ENCODE measurements at places on chromosomes 6 and 20. TPM values are rescaled to one million over a fixed set of nuclear protein-coding genes. Genes with fewer than 3 reads are reported as not detected.

GRCh38 chr6:2480267-2480966, 235.0 kb upstream of the GMDS start:
- H3K4me1 ChIP-seq, result no peaks in the 10 kb centered on the region
- no peaks in the 10 kb centered on the region for H3K27me3 ChIP-seq
- no peak overlapping the region for H3K27ac ChIP-seq
- no peak for DNase-seq

DNA sequence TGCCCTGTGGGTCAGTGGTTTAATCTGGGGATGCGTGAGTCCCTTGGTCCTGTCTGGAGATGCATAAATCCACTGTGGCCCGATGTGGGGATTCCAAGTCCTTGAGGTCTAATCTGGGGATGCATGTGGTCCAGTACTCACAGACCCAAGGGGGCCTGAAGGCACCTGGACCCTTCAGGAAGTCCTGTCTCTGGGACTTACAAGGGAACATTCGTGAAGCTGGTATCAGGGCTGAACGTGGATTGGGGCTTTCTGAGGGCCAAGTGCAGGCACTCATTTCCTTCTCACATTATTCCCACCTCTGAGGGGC, 25.2 kb upstream of the GTSF1L start:
- H3K27ac ChIP-seq, result no peak overlapping the region
- no peaks in the 10 kb centered on the region for H3K4me1 ChIP-seq
- no peak for DNase-seq
- no peaks in the 10 kb centered on the region for H3K36me3 ChIP-seq
- no peak overlapping the region for H3K4me3 ChIP-seq

GRCh38 chr20:47740862-47741184, 44.5 kb downstream of the SULF2 start:
- H3K27me3 ChIP-seq, result no peaks in the 10 kb centered on the region
- no peaks in the 10 kb centered on the region for H3K36me3 ChIP-seq
- DNase-seq, result no peak
- no peaks in the 10 kb centered on the region for H3K4me1 ChIP-seq
- no peak overlapping the region for H3K4me3 ChIP-seq
- no peak overlapping the region for H3K27ac ChIP-seq

GRCh38 chr6:131740161-131740560, 29.3 kb upstream of the CTAGE9 start:
- no peak for DNase-seq
- H3K27me3 ChIP-seq, result no peaks in the 10 kb centered on the region
- H3K27ac ChIP-seq, result no peak overlapping the region
- H3K4me1 ChIP-seq, result no peaks in the 10 kb centered on the region

DNA sequence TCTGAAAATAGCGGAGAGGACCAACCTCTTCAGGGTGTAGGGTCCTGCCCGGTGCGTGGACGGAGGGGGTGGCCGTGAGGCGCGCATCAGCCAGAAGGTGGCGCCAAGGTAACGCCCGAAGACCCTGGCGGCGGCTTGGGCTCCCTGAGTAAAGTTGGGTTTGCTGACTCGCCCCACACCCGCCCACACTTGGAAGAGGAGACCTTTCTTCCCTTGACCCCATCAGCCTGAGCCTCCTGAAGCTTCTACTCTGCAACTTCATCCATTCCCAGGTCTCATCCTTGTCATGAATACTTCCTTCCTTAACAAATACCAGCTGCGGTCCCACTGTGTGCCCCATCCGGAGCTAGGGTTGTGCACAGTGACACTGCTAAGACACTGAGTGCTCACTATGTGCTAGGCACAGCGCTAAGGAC, 14.6 kb downstream of the CD40 start:
- no peaks in the 10 kb centered on the region for H3K36me3 ChIP-seq
- no peaks in the 10 kb centered on the region for H3K27me3 ChIP-seq
- no peaks in the 10 kb centered on the region for H3K4me1 ChIP-seq

DNA sequence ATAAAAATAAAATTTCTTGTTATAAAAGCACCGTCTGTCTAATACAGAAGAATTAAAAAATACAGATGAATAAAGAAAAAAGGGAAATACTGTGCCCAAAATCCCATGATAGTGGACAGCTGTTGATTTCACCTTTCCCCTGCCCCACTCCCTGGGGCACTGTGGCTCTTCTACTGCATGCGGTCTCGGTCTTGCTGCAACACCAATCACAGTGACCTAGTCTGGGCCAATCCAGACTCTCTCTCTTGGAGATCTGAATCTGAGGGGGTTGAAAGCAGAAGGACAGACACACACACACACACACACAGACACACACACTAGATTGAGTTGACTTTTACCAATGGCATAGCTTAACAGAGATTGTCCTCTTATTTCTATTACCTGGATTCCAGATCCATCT, 70.5 kb upstream of the FYN start:
- no peaks in the 10 kb centered on the region for H3K4me1 ChIP-seq
- no peaks in the 10 kb centered on the region for H3K36me3 ChIP-seq
- H3K27me3 ChIP-seq, result no peaks in the 10 kb centered on the region

DNA sequence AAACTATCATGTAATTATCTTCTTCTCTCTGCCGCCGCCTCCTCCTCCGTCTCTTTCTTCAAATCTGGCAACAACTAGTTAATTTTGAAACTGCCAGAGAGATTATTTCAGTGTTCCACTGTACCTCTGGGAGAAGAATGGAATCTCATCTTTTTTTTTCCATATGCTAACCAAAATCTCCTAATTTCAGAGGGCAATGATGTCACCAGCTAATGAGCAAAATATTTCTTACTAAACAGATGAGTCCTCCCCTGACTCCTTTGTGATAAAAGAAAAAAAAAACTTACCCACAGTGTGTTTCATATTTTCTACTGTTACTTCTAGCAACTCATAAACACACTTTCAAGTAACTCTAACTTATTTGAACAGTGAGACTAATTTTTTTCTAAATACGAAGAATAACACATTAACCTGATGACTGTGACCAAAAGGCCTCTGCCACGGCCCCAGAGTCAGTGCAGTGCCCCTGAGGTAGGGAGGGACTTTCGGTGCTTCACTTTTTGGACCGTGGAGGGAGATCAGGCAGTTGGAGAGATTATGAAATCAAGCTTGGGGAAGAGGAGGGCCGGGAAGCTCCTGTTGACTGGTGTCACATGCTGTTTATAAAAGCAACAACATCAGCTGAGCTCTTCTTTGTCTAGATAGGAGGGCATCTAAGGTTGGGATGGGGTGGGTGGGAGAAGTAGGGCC, 159.6 kb downstream of the SASH1 start:
- peak overlapping the region; percentile 96 for H3K27ac ChIP-seq
- no peaks in the 10 kb centered on the region for H3K27me3 ChIP-seq
- no peak for DNase-seq
- peaks cover 7% of the 10 kb centered on the region for H3K4me1 ChIP-seq
- no peaks in the 10 kb centered on the region for H3K36me3 ChIP-seq

DNA sequence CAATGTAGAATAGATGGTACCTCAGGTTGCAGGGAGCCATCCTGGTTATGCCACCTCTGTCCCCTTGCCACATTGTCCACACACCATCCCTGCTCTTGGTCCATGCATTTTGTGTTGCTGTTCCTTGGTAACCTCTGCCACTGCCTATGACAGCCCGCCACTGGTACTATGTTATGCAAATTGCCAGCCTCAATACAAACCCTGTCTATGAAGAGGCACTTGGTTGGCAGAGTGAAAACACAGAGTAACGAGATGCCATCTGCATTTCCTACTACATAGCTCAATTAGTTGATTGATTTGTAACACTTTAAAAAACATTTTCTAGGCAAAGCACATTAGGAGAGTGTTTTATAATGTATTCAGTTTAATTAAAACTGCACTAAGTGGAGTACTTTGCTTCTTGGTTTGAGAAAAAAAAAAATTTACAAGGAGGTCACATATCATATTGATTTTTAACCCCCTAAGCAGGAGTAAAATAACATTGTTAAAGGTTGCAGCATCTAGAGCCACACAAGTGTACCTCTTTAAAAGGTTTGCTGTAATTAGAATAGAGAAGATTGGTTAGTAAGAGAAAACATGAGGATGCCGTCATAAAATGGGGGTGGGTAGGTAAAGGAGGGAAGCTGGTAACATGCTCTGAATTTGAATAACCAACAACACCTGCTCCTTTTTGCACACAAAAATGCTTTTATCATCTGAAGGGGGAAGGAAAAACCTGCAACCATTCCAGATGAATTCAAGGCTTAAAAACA, 817.1 kb downstream of the KIF16B start:
- no peak overlapping the region for H3K27ac ChIP-seq
- no peaks in the 10 kb centered on the region for H3K4me1 ChIP-seq
- no peaks in the 10 kb centered on the region for H3K36me3 ChIP-seq
- no peaks in the 10 kb centered on the region for H3K27me3 ChIP-seq
- no peak overlapping the region for H3K4me3 ChIP-seq

- peak overlapping the region; percentile 22 for H3K27ac ChIP-seq
- H3K4me1 ChIP-seq, result no peaks in the 10 kb centered on the region
- no peak for DNase-seq
- no peaks in the 10 kb centered on the region for H3K27me3 ChIP-seq
- H3K36me3 ChIP-seq, result no peaks in the 10 kb centered on the region
- no peak overlapping the region for H3K4me3 ChIP-seq
These were observed 12.4 kb downstream of the B4GALT5 start for GRCh38 chr20:49701241-49701790.

DNA sequence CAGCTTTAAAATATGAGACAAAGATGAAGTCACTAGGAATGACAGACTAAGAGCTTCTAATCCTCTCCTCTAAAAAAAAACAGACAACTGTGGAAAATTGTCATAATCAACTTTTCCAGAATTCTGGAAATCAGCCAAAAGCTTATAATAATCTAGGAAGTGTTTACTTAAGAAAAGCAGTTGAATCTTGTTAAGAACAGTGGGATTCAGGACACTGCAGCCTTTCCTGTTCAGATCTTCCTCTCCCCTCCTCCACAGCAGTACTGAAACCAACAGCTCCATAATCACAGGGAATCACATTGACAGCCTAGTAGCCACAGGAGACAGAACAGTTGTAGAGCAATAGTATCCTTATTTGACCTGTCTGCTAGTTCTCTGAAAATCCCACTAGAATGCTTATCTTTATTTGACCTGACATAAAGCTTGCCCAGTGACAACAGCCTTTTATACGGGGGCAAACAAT, 41.6 kb downstream of the IBTK start:
- no peak for DNase-seq
- H3K4me3 ChIP-seq, result no peak overlapping the region
- no peaks in the 10 kb centered on the region for H3K4me1 ChIP-seq
- H3K36me3 ChIP-seq, result peaks cover 6% of the 10 kb centered on the region

The SDCBP2 gene
- total RNA-seq, result 9.8 TPM

The HSPA12B gene
- total RNA-seq, result 25.2 TPM

The ALDH5A1 gene
- total RNA-seq, result 6.4 TPM

The LAMA4 gene
- total RNA-seq, result 54.0 TPM

All from breast epithelium (tissue), 4 donors.